ENCODE measurements at places on chromosomes 2 and 18. TPM values are rescaled to one million over a fixed set of nuclear protein-coding genes. Genes with fewer than 3 reads are reported as not detected.

KCNJ3 gene
- total RNA-seq: 2.9 TPM

GRCh38 chr2:24432121-24432520, 58.9 kb upstream of the NCOA1 start:
- DNase-seq: no peak

GCG gene
- not detected for total RNA-seq

DNA sequence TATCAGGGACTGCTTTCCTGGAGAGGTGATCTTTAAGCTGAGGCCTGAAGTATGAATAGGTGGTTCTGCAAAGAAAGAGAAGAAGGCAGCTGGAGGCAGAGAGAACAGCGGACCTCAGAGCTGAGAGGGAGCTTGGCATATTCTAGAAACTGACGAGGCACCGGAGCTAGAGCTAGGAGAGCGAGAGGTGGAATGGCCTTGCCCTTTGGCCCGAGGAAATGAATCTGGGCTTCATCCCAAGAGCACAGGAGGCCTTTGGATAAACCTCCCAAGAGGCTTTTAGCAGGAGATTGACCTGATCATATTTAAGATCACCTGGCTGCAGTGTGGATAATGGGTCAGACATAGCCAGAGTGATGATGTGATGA, 7.9 kb downstream of the DYSF start:
- no peak for DNase-seq

GPBAR1 gene
- total RNA-seq: 0.44 TPM

C2orf78 gene
- total RNA-seq: not detected

- no peak for DNase-seq
Measured at GRCh38 chr2:65121-65520, 18.8 kb upstream of the FAM110C start.

GRCh38 chr2:176081837-176082524, 1.8 kb downstream of the EVX2 start:
- peak; percentile 63 for DNase-seq

IL37 gene
- total RNA-seq: not detected

SP140 gene
- total RNA-seq: 1.6 TPM

TSPYL6 gene
- total RNA-seq: 0.17 TPM

HTR2B gene
- 1.1 TPM for total RNA-seq

SLC38A11 gene
- total RNA-seq: 28.9 TPM

- no peak for DNase-seq
Measured at GRCh38 chr2:221095356-221095755, 476.7 kb downstream of the EPHA4 start.

- DNase-seq: no peak
Measured at GRCh38 chr2:173040729-173041128, 34.9 kb upstream of the MAP3K20 start.

FAM237A gene
- total RNA-seq: not detected

PTH2R gene
- total RNA-seq: 0.77 TPM

- no peak for DNase-seq
Measured at GRCh38 chr2:71477231-71477691, 23.9 kb downstream of the DYSF start.

NAT8 gene
- total RNA-seq: not detected

DNA sequence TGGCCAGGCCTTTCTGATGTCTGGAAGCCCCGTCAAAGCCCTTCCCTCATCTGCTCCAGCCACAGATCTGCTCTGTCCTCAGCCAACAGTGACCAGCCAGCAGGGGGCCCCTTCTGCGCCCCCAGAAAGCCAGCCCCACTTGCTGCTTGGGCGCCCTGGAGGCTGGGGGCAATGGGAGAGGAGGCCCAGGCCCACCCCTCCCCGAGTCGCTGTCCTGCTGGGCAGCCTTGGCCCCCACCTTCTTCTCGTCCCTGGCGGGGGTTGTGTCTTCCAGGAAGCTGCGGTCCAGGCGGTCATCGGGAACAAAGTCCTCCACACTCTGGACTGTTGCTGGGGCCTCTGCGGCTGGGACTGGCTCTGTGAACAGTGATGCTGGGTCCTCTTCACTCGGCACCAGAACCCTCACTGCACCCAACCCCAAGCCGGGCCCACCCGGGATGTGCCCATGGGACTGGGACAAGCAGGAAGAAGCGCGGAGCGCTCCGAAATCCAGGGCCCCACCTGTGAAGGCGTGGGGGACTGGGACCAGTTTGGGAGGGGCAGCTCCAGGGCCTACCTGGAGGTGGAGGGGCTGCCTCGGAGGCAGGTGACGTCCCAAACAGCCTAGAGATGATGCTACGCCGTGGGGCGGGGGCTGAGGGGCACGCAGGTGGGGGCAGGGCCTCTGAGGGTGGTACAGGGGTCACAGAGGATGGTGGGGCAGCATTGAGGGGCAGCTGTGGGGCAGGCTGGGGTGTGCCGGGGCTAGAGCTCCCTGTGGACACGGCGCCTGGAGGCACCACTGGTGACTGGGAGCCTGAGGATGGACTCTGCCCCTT, 257.6 kb downstream of the ANKRD30B start:
- no peak for DNase-seq

DNA sequence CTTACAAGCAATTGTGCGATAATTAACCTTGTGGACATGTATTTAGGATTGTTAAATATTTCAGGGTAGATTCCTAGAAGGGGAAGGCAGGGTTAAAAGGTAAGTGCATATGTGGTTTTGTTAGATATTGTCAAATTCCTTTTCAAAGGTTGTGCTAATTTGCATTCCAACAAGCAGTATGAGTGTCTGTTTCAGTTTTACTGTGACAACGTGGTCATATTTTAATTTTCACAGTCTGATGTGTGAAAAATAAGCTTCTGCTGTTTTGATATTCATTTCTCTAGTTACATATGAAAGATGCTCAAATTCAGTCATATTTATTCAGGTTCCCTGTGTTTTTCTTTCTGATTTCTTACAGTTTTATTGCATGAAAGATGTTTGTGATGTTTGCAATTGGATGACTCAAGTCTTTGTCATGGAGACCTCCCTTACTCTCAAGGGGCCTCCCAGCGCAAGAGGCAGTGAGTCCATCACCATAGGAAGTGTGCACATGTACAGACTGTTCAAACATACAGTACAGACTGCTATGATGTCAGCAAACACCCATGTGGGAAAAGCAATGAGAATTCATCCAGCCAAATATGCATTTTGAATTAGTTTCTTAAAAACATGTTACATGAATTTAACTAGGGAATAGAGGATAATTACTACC, 310.8 kb downstream of the GALR1 start:
- no peak for DNase-seq

GRCh38 chr2:170582313-170582712, 132.8 kb upstream of the SP5 start:
- DNase-seq: no peak

DNA sequence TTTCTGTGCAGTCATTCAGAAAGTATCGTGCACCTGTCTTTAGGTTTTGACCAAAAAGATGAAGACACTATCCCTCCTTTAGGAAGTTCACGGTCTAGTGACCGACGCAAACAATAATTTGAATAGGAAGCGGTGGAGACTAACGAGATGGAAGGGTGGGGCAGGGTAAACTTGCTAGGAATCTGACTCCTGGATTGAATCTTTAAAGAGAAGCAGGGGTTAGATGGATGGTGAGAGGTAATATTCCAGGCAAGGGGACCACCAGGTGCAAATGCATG, 651 bp upstream of the TXNL1 start:
- no peak for DNase-seq

- no peak for DNase-seq
Measured at GRCh38 chr2:117953231-117953630, 60.6 kb downstream of the CCDC93 start.

- no peak for DNase-seq
Measured at GRCh38 chr2:197281421-197281820, 29.2 kb downstream of the ANKRD44 start.

GRCh38 chr18:63205791-63206252, 113.7 kb downstream of the BCL2 start:
- no peak for DNase-seq

DNA sequence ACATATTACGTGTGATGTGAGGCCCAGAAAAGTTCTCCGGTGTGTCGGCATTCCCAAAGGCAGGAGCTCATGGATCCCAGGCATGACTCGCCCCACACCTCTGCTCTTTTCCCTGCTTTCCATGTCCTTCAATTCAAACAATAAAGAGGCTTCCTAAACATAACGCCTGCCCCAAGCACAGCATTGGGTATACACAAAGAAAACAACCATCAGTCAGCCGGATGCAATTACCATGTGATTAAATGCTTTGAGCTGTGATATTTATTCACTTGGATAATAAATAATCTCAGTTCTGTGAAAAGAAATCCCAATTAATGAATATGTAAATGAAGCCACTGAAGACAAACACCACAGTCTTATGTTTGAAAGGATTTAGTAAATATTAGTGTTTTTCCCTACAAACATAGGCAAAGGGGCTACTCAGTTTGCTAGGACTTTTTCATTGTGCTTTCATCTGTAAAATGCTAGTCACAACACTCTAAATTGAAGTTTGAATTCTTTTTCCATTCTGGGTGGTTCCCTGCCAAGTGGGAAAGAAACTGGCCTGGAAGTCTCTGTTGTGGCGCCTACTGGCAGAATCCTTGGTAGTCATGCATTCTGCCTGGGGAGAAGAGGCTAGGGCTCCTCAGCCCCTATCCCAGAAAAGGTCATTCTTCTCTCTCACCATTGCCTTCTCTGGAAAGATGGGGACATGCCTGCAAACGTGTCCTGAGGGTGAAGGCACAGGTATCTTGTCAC, 144.7 kb downstream of the COL6A3 start:
- peak; percentile 64 for DNase-seq

PLGLB1 gene
- total RNA-seq: 10.0 TPM

BUB1 gene
- total RNA-seq: 15.6 TPM

CYBRD1 gene
- 108 TPM for total RNA-seq

IWS1 gene
- 53.2 TPM for total RNA-seq

GRCh38 chr2:38560092-38560491, 42.6 kb downstream of the HNRNPLL start:
- DNase-seq: no peak

- no peak for DNase-seq
Measured at GRCh38 chr2:7022492-7023385, 105.5 kb downstream of the RNF144A start.

RGPD8 gene
- total RNA-seq: 19.2 TPM

DNA sequence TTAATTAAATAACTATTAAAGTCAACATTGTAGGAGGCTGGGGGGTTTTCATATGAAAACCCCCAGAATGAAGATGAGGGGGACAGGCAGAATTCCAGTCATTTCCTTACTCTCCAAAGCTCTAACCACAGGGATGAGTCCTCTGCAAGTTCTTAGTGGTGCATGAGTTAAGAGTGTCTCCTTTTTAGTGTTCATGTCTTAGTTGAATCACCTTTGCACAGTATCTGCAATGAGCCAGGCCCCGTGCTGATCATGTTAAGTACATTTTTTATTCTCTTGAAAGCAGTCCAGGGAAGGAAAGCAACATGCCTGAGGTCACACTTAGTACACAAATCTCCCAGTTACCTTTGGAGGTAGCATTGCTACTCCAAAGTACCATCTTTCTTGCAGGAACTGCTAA, 25.7 kb upstream of the MSGN1 start:
- DNase-seq: no peak

KIAA2012 gene
- 1.2 TPM for total RNA-seq

IL36B gene
- total RNA-seq: not detected

GRCh38 chr2:162379719-162380580, 36.0 kb downstream of the GCA start:
- DNase-seq: no peak

- no peak for DNase-seq
Measured at GRCh38 chr2:45436456-45436855, 174.6 kb downstream of the SRBD1 start.

RIOK3 gene
- 105 TPM for total RNA-seq

GAL3ST2 gene
- total RNA-seq: 0.33 TPM

GRCh38 chr2:240472078-240472790, 36.8 kb downstream of the GPC1 start:
- no peak for DNase-seq

LTBP1 gene
- total RNA-seq: 83.0 TPM

GRCh38 chr2:139645617-139646016, 865.4 kb upstream of the NXPH2 start:
- DNase-seq: no peak

DNA sequence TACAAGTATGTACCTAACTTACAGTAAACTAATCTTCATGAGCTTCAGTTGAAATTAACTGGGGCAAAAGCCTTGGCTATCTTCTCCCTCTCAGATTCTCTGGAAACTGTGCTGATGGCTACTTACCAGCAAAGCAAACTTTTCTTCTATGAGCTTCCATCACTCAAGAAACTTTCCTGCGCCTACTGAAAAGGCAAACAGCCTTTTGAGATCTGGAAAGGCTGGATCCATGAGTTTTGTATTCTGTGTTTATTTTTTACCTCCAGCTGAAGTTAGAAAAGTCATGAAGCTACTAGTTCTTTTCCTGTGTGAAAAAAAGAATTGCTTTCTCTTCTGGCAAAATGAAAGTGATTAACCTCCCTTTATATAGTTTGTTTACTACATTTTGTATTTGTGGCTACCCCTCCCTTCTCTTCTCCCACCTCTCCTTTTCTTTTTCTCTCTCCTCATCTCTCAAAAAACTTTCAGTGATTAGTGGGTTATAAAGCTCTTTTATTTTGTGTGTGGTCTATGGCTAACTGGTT, 49.2 kb upstream of the RNF152 start:
- no peak for DNase-seq

- DNase-seq: no peak
Measured at GRCh38 chr18:7772510-7772888, 205.4 kb downstream of the PTPRM start.

DNA sequence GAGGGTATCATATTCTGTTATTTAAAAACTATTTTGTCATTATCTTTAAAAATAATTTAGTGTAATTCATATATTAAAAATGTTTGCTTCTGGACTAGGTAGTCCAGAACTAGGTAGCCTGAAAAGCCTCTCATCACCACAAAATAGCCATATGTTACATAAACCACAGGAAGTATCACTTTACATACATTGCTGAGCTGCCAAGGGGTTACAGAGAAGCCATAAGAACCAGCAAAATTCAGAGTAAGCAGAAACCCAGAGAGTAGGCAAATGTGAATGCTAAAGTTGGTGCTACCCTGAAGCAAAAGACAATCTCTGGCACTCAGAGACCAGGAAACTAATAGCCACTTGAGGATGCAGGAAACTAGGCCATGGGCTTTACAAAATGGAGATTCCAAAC, 60.9 kb downstream of the LOXHD1 start:
- no peak for DNase-seq

- DNase-seq: no peak
Measured at GRCh38 chr18:36157441-36157840, 27.7 kb downstream of the ELP2 start.

DNA sequence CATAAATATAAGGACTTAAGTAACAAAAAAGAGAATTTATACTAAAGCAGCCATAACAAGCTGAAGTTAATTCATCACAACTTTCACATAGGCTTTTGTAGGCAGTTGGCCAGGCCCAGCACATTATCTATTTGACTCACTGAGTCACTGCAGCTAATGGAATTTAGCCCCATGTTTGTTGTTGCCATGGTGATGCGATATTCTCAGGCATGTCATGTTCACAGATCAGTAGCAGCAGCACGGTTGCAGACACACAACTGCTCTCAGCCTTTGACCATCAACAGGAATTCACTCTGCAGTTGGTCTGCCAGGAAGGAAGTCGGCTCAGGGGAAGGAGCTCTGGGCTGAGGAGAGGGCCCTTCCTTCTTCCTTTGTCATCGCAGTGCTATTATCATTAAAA, 639.8 kb downstream of the TMEM182 start:
- DNase-seq: peak; percentile 61

LYG2 gene
- total RNA-seq: not detected

PRKAG3 gene
- 0.06 TPM for total RNA-seq

- DNase-seq: peak; percentile 72
Measured at GRCh38 chr2:111678651-111679050, 205.3 kb downstream of the ANAPC1 start.

RMC1 gene
- 22.5 TPM for total RNA-seq

GRCh38 chr2:147177071-147177857, 667.6 kb upstream of the ACVR2A start:
- DNase-seq: no peak

GRCh38 chr2:121356058-121356640, 71.1 kb upstream of the TFCP2L1 start:
- peak; percentile 54 for DNase-seq

Measured in spinal cord (tissue), 10 donors.